Gastrocnemius medialis (tissue), 4 donors: ENCODE measurements at places on chromosomes 12 and 14. TPM values are rescaled to one million over a fixed set of nuclear protein-coding genes. Genes with fewer than 3 reads are reported as not detected.

DNA sequence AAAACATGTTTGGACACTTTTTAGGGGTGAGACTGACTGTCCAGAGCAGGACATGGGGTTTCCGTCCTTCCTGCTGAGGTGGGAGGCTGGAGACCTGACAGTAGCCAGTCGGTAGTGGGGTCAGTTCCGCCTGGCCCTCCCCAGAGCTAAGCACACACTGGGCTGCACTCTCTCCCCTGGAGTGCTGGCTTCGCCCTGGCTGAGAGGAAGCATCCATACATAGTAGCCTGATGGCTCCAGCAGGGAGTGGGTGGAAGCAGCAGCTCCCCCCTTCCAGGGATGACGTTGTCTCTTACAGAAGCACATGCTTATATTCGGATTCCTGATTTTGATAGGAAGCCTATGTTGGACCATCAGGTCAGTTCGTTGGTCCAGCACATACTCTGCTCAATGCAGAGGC is 40.4 kb downstream of the SFSWAP start:
- peaks cover 57% of the 10 kb centered on the region for H3K36me3 ChIP-seq
- no peak overlapping the region for H3K27ac ChIP-seq
- no peak for DNase-seq
- H3K27me3 ChIP-seq, result no peaks in the 10 kb centered on the region

- H3K36me3 ChIP-seq, result no peaks in the 10 kb centered on the region
- no peak overlapping the region for H3K27ac ChIP-seq
- no peak overlapping the region for H3K4me3 ChIP-seq
- H3K27me3 ChIP-seq, result no peaks in the 10 kb centered on the region
- H3K4me1 ChIP-seq, result no peaks in the 10 kb centered on the region
- no peak for DNase-seq
Observed at GRCh38 chr12:66503746-66504145, 175.1 kb downstream of the GRIP1 start.

DNA sequence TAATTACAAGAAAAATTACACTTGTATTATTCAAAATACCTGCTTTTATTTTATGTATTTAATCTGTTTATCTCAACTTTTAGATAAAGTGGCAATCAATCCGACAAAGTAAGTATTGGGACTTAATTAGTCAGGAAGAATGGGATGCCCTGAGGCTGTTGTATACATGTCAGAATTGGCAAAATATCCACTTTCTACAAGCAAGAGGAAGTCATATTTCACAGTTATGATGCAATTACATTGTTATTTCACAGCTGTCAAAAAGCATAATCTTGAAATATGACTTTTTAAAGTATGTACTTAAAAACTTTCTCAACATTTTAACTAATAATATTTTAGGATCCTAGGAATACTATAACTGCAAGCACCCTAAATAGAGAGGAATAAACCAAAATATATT is 357.1 kb upstream of the MGAT4C start:
- H3K36me3 ChIP-seq, result no peaks in the 10 kb centered on the region
- no peak overlapping the region for H3K27ac ChIP-seq
- no peaks in the 10 kb centered on the region for H3K27me3 ChIP-seq

DNA sequence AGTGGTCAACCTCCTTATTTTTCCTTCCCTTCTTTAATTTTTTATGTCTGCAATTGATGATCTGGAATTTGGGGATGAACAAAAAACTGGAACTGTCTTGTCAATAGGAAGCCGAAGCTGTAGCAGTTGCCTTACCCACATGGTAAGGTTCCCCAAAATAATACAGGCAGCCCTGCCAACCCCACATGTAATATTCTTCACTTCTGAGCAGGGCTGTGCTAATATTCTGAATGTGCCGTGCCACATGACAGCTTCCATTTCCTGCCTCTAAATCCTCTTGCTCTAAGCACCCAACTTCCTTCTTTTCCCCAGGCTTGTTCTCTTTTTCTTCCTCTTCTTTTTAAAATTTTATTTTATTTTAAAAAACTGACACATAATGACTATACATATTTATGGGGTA is 39.6 kb downstream of the GPATCH2L start:
- H3K27ac ChIP-seq, result no peak overlapping the region
- H3K36me3 ChIP-seq, result no peaks in the 10 kb centered on the region
- DNase-seq, result peak; percentile 12
- no peak overlapping the region for H3K4me3 ChIP-seq
- H3K27me3 ChIP-seq, result no peaks in the 10 kb centered on the region
- H3K4me1 ChIP-seq, result peaks cover 2% of the 10 kb centered on the region

DNA sequence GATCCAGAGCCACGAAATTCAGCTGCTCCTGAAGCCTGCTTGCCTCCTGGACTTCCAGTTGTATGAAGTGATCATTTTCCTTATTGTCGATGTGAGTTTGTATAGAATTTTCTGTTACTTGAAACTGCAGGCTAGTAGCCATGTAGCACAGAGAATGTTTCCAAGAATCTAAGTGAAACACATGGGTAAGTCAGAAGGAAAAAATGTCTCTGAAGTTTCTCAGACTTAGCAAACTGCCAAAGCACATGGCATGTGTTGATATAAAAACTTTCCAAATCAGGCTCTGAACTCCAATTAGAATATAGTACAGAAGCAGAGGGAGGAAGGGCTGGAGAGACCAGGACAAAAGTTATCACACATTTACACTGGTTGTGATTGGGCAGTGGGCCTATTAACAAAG is 9.8 kb upstream of the PCNX1 start:
- H3K27ac ChIP-seq, result no peak overlapping the region
- no peaks in the 10 kb centered on the region for H3K4me1 ChIP-seq
- no peak for DNase-seq
- no peaks in the 10 kb centered on the region for H3K36me3 ChIP-seq

DNA sequence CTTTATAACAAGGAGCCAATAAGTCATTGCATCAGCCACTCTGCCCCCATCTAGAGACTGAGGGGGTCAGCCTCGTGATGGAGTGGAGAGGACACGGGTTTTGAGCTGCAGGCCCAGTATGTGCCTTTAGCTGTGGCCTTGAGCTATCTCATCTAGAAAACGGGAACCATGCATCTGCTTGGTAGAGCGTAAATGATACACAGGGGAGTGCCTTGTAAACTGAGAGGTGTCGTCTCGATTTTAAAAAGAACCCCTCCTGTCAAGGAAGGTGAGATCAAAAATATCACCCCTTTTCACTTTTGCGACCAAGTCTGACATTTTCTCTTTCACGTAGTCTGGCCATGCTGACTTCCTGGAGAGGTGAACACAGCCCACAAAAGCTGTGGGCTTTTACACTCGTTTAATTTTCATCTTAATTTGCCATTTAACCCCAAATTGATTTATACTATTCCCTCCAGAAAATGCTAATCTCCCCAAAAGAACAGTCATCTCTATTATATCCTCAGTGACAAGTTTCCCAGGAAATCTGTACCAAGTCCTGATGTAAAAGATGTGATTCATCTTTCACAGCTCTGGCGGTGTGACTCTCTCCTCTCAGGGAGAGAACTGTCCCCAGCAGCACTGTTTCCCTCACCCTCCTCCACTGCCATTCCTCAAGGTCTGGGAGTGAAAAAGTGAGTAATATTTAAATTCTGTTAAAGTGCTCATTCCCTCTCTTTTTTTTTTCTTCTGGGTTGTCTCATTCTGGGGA is 30.6 kb downstream of the VCPKMT start:
- H3K27ac ChIP-seq, result no peak overlapping the region
- H3K4me1 ChIP-seq, result no peaks in the 10 kb centered on the region
- H3K4me3 ChIP-seq, result no peak overlapping the region
- no peaks in the 10 kb centered on the region for H3K27me3 ChIP-seq
- DNase-seq, result no peak
- no peaks in the 10 kb centered on the region for H3K36me3 ChIP-seq

Gene GNG2
- 4.9 TPM for total RNA-seq

Gene RHEBL1
- not detected for total RNA-seq

Gene FAR2
- total RNA-seq, result 0.62 TPM

Gene ERBB3
- total RNA-seq, result 1.2 TPM
